ENCODE measurements at places on chromosomes 16 and 17.

DNA sequence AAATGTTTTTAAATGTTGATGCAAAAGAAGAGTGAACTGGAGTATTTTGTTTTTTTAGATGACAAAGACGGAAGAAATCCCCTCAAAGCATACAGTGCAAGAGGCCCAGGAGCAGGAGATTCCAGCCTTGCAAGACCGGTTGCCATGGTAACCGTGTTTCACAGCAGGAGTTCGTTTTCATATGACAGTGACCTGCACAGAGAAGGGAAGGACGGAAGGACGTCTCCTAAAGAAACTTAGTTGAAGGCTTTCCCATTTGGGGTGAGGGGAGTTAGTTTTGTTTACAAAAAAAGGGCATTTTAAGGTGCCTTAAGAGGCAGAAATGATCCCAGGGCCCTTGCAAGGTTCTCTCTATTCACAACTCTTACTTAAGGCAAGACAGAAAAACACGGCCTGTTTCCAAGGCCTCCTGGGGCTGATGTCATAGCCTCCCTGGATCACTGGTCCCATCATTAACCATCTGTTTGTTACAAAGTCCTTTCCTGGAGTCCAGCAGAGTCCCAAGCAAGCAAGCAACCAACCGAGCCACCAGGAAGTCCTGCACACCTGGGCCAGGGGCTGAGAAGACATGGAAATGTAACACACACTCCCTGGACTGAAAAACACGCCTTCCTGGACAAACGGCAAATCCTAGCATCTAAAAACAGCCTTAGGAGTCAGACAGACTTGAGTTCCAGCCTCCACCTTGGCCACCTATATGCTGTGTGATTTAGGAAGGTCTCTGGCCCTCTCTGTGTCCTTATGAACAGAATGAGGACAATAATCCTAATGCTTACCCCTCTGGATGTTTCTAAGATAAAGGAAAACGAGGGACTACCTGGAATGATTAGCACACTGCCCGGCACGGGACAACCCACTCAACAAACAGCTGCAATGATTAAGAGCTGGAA is 30.3 kb upstream of the RPH3AL start:
- DNase-seq = no peak

GRCh38 chr17:31830971-31831858 is 27.8 kb downstream of the COPRS start:
- no peak for DNase-seq

GRCh38 chr17:31393749-31394146 is 2.3 kb downstream of the RAB11FIP4 start:
- DNase-seq = no peak

DNA sequence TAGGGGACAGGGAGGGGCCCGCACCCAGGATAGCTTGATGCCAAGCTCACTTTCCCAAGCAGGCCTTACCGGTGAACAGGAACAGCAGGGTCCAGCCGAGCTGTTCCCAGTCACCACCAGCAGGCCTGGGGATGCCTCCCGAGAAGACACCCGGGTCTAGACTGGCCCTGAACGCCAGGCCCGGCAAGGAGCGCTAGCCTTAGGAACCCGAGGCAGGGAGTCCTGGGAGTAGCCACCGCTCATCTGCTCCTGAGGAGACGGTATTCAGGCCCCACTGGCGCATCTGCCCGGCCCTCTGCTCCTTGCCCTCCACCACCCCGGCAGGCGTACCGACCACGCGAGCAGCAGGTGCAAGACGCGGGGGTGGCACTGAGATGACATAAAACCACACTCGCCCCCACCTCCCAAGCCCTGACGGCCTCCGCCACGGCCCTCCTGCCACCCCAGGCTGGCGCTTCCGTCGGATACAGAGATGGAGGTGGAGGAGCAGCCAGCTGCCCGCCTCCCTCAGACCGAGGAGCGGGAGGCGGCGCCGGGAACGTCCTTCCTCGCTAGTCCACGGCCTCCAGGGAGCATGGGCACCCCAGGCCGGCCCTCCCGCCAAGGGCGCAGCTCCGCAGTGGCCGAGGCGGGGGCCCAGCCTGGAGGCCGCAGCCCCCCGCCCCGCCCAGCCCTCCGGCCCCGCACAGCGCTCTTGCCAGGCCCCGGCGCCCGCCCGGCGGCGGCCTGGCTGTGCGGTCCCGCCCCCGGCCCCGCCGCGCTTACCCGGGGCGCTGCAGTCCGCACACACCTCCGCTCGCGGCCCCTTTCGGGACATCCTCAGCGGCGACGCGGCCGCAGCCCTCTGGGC is 661 bp downstream of the GIT1 start:
- DNase-seq = no peak

DNA sequence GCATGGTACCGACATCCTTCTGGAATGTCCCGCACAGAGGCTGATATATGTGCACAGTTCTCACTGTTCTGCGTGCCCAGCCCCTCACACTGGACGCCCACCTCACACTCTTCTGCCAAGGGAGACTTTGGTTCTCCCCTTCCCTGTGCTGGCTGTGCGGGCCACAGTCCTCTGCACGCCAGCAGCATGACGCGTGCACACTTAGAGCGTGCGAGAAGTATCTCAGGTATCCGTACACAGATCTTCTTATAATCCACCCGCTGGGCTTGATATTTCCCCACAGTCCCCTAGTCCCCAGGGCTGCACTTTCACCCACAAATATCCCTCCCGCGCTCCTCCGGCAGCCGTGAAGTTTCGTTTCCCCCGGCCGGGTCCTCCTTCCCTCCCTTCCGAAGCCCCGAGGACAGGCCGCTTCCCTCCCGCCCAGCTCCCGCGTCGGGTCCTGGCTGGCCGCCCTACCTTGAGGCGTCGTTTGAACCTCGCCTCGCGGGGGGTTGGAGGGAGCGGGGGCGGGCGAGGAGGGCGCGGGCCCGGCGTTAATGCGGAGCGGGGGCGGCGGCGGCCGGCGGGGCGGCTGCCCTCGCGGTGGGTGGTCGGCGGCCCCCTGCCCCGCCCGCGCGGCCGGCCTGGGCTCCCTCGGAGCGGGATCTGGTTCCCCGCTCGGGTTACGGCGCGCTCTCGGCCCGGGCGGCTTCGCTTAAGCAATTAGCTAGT is 5.0 kb upstream of the FOXF1 start:
- no peak for DNase-seq

- DNase-seq = no peak
These were observed 9.2 kb downstream of the KDM6B start for GRCh38 chr17:7843257-7843535.

GRCh38 chr17:514584-514983 is 162.0 kb upstream of the RPH3AL start:
- DNase-seq = no peak

GRCh38 chr16:11098601-11099390 is 154.4 kb downstream of the CLEC16A start:
- no peak for DNase-seq

DNA sequence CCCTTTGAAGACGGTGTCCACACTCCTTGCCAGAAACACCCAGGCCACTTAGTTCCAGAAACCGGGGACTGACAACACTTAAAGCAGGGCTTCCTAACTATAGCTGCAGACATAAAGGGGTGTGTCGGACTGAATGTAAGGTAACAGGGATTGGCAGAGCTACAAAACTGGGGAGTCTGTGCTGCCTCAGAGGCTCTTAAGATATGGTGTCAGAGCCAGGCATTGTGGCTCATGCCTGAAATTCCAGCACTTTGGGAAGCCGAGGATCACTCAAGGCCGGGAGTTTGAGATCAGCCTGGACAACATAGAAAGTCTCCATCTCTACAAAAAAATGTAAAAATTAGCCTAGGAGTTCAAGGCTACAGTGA is 14.2 kb upstream of the NLRC3 start:
- no peak for DNase-seq

GRCh38 chr17:38448208-38448771 is 20.0 kb downstream of the ARHGAP23 start:
- DNase-seq = no peak

DNA sequence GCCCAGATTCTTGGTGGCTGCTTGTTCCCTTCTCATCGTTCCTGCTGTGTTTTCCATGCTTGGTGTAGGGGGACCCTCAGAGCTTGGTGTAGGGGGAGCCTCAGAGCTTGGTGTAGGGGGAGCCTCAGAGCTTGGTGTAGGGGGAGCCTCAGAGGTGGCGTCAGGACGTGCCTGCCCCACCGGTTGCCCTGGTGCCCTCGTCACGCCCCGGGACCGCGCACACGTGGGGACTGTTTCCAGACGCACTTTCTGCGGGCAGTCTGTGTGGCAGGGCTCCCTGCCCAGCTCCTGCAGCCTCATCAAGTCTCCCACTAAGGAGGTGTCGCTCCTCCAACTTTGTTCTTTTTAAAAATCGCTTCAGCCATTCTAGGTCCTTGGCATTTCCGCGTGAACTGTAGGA is 51.9 kb downstream of the WDR45B start:
- no peak for DNase-seq

DNA sequence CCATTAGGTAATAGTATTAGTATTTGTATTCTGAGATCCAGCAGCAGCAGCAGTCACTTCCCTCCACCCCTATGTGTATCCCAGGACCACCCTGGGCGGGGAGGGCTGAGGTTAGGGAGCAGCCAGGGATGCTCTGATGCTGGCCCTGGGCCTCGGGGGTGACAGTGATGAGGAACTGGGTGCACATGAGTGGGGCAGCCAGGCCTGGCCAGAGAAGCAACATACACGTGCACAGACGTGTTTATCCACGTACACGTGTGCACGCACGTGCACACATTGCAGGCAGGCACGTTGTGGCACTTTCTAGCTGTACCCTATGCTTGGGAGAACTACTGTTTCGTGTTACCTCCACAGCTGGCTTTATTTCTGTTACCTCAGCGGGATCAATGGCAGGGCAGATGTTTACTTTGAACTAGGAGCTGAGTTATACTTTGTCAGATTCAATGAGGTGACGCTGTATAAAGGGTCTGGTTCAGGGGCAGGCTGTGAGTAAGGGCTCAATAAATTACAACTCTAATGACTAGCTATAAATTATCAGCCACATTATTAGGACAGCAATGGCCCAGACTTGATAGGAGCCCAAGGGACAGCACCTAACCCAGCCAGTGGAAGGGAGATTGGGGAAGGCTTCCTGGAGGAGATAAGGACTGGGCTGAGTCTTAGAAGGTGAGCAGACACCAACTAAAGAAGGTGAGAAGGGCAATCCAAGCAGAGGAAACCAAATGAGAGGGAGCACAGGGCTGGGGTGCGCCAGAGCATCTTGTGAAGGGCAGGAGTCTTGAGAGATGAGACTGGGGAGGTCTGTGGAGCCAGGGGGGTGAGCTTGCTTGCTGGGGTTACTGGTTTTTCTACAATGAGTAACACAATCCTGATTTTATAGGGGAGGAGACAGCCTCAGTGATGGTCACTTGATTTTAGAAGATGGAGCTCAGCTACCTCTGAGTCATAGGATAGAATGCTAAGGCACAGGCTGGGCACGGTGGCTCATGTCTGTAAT is 22.4 kb upstream of the CA4 start:
- DNase-seq = no peak

- no peak for DNase-seq
These were observed 1.2 kb upstream of the SECTM1 start for GRCh38 chr17:82334622-82335394.

DNA sequence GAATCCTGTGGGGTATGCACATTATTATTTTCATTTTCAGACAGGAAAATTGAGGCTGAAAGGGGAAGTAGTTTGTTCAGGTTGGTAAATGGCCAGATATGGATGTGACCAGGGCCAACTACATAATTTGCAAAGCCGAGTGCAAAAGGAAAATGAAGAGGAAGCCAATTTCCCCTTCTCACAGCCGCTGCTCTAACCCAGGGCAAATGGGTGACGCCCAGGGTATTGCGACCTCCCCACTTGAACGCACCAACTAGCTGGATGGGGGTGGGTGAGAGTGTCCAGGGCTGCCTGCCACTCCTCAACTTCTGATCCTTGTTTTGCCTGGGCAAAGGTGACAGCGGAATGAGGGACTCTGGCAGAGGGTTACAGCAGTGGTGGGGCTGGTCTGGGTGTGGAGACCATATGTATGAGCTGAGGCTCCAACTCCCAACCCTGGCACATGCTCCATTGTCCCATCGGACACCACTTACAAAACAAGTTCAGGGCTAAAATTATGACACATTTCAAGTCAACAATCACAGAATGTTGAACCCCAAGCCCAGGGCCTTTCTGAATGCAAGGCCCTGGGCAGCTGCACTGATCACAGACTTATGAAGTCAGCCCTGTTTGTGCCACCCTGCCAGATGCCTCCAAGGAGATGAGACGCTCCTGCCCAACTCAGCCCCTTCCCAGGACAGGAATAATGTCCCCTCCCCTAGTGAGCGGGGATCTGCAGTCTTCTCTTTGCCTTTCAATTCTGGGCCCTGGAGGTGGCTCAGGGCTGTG is 1.7 kb downstream of the ANKRD40CL start:
- no peak for DNase-seq

GRCh38 chr17:33109336-33110072 is 117.9 kb downstream of the SPACA3 start:
- no peak for DNase-seq

- no peak for DNase-seq
These were observed 6.5 kb downstream of the TBX6 start for GRCh38 chr16:30085247-30085646.

DNA sequence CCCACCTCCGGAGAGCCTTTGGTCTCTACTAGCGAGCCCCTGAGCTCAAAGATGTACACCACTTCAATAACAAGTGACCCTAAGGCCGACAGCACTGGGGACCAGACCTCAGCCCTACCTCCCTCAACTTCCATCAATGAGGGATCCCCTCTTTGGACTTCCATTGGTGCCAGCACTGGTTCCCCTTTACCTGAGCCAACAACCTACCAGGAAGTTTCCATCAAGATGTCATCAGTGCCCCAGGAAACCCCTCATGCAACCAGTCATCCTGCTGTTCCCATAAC is 702 bp downstream of the SPN start:
- DNase-seq = no peak

GRCh38 chr16:85992359-85992758 is 93.4 kb downstream of the IRF8 start:
- DNase-seq = no peak

DNA sequence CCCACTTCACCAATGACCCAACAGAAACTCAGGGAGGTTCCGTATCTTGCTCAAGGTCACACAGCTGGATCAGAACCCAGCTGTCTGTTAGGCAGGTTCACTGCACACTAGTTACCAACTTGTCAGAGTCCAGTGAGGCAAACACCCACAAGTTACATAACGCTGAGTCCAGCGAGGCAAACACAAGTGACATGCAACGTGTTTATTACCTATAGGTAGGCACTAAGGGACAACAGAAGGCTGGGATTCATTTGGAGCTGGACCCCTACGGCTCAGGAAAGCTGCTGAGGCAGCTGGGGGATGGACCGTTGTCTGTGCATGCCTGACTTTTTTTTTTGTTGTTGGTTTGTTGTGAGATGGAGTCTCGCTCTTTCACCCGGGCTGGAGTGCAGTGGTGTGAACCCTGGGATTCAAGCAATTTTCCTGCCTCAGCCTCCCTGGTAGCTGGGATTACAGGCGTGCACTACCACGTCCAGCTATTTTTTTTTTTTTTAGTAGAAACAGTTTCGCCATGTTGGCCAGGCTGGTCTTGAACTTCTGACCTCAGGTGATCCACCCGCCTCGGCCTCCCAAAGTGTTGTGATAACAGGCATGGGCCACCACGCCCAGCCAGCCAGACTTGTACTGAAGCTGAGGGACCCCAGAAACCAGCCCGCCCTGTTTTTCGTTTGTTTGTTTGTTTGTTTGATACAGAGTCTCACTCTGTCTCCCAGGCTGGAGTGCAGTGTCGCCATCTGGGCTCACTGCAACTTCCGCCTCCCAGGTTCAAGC is 1.9 kb upstream of the RSAD1 start:
- DNase-seq = no peak

All from stimulated activated CD8-positive, alpha-beta memory T cell treated with anti-CD3 and anti-CD28 coated beads, Interleukin-2, amount 100 ng/mL, for 48 hours (primary cell).